ENCODE measurements at places on chromosomes 5 and 9. TPM values are rescaled to one million over a fixed set of nuclear protein-coding genes. Genes with fewer than 3 reads are reported as not detected.

DNA sequence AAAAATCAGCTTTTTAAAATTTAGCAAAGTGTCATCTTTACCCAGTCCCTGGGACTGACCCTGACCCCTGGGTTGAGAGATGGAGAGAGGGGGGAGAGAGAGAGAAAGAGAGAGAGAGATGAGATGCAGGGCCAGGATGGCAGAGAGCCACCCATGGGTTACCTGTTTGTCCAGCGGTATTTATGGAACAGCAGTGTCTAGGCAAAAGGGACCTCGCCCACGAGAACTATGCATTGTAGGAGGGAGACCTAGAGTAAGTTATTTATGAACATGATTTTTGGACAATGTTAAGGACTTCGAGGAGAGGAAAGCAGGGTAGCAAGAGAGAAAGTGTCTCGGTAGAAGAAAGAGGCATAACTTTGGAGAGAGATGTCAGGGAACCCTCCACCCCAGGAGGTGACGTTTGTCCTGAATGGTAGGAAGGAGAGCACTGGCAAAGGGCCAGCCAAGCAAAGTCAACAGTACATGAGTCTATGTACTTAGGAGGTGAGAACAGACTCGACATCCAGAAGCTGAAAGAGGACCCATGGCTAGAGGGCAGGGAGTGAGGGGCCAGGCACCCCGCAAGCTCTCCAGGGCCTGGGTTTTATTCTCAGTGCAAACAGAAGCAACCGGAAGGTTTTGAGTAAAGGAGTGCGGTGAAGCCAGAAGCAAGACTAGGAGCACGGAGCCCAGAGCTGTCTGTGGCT, 30.5 kb upstream of the MSX2 start:
- DNase-seq: peak; percentile 47

GRCh38 chr9:121261107-121261460, 6.9 kb upstream of the GSN start:
- peak; percentile 26 for DNase-seq

Gene ANKRD20A1
- total RNA-seq: 0.48 TPM

DNA sequence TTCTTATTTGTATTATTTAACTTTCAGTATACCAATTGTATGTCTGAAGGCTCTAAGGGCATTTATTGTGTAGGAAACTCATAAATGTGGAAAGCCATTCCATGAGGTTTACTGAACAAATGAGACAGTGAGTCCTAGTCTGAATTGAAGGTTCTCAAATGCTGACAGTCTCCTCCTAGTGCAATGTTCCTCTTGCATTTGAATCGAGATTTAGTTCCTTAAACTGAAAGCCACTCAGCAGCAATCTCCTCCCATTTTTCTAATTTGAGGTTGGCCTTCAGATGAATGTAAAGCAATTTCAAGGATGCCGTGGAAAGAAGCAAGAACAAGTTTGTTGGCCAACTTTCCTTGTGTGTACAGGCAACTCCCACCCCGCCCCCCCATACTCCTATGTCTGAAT, 493.2 kb upstream of the KLF4 start:
- no peak for DNase-seq

DNA sequence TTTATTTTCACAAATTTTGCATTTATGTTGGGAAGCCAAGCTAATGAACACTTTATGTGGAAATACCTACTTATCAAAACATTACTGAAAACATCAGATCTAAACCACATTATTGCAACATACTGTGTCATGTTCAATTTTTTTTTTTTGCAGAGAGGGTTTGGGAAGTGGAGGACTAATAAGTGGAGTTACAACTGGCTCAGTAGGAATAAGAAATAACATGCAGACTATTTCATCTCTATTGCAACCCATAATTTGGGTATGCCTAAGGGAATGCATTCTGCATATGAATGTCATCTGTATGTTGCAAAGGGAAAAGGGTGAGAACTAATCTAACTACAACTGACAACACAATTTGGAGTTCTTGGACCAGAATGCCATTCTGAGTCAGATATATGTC, 41.8 kb downstream of the APC start:
- DNase-seq: no peak

DNA sequence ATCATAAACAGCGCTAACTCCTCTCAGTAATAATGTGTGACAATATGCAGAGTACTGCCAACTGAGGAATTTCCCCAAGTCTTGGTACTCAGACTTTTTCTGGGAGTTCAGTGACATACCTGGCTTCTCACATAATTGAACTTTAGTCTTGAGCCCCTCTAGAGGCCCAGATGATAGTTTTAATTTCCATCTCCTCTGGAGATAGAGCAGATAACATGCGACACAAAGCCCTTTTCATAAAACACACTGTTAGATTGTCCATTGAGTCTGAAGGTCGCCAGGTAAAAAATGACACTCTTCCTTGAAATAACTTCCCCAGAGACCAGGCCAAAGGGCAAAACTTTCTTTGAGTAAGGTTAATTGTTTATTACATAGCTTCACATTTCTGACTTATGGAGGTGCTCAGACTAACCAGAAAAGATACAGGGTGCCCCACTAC, 476.0 kb downstream of the RASEF start:
- no peak for DNase-seq

DNA sequence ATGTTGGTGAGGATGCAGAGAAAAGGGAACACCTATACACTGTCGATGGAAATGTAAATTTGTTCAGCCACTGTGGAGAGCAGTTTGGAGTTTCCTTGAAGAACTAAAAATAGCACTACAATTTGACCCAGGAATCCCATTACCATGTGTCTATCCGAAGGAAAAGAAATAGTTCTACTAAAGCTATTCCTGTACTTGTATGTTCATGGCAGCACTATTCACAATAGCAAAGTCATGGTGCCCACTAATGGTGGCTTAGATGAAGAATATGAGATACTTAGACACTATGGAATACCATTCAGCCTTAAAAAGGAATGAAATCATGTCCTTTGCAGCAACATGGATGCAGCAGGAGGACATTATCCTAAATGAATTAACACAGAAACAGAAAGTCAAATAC, 50.2 kb upstream of the CAST start:
- no peak for DNase-seq

Gene TENT4A
- total RNA-seq: 14.3 TPM

Data from left lobe of liver (tissue), 2 donors.